ENCODE measurements at places on chromosomes 13 and 19.

GRCh38 chr19:18710996-18711751 is 27.7 kb downstream of the CRTC1 start:
- DNase-seq = peak; percentile 70

DNA sequence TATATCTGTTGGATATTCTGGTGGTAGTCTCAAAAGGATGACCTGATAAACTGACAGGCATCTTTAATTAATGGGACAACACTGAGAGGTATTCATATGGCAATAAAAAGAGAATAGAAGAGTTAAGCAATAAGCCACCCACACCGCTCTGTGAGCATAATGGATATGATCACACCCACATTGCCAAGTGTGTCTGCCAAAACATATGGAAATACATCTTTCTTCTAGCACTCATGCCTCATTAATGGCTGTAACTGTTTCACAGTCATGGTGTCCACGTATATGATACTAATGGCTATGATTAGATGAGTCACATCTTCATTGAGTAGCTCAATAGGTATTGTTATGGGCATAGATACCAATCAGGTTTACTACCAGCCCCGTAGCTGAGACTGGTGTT is 13.1 kb downstream of the IGFL3 start:
- DNase-seq = no peak

DNA sequence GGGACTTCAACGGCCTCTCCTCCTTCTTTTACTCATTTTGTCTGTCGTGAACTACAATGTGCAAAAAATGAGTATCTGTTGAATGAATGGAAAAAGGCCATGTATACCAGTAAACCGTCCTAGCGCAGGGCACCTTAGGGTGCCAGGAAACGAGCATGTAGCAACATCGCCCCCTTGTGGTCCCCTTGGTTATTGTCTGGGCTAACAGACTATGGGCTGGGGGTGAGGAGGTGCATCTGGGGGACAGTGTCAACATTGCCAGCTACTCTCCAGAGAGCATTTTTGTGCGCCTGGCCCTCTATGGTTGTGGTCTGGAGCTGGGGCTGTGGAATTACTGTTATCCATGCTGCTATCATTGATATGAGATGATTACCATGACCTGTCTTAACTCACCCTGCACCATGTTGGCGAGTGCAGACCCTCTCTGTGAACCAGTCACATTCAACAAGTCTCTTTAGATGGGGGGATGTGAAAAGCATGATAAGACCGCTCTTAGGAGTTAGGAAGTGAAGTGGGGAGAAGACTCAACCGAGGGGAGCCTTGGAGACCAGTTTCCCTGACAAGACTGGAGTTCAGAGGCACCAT is 22.8 kb upstream of the SIGLEC11 start:
- peak; percentile 89 for DNase-seq

DNA sequence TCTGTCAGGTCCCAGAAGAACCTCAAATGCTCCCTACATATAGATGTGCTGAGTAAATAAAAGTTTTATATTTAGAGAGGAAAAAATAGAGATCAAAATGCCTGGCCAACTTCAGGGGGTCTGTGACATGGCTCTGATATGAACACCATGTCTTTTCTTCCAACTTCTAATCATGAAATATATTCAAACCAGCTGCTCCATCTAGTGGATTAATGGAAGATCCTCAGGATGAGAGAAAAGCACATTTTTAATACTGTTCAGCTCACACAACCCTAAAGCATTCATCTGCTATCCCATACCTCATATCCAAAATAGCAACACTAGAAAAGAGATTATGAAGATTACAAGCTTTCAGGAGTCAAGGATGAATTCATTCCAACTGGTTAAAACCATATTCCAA is 56.0 kb upstream of the DOCK9 start:
- no peak for DNase-seq

GRCh38 chr13:49532593-49532992 is 36.8 kb downstream of the PHF11 start:
- no peak for DNase-seq

- DNase-seq = peak; percentile 75
Measured at GRCh38 chr19:35266520-35267352, 2.0 kb upstream of the USF2 start.

DNA sequence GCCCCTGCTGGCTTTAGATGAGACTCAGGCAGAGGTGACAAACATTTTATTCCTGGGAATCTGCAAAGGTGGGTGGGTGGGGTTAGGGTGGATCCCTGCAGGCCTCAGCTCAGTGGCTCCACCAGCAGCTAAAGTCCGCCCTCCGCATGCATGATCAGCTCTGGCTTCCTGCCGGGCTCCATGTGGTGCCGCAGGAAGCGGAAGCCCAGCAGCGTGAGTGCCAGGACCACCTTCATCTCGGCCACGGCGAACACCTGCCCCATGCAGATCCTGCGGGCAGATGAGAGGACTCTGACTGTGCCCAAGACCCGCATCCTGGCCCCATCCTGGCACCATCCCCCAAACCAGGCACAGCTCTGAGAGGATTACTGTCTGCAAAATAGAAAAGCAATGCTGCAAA is 26.3 kb downstream of the CYP4F2 start:
- DNase-seq = no peak

- peak; percentile 27 for DNase-seq
Measured at GRCh38 chr19:343941-344624, 513 bp downstream of the MIER2 start.

GRCh38 chr13:37290716-37291505 is 185.4 kb upstream of the CSNK1A1L start:
- no peak for DNase-seq

- no peak for DNase-seq
Measured at GRCh38 chr13:46122304-46122703, 17.5 kb upstream of the CPB2 start.

DNA sequence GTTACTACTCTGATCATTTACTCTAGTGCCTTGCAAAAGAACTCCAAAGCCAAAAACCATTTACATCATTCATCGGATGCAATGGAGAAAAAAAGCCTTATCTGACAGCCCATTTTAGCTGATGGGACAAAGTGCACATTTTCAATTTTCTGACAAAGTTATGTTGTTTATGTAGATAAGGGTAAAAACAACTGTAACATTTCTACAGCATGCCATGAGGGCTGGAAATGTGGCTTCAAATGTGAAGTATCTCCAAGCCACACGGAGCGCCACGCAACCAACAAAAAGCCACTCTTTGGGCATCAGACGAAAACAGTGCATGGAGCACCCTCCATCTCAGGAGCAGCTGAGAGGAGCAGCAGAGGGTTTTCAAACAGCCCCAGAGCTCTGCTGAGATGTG is 364.6 kb upstream of the ZNF507 start:
- DNase-seq = no peak

DNA sequence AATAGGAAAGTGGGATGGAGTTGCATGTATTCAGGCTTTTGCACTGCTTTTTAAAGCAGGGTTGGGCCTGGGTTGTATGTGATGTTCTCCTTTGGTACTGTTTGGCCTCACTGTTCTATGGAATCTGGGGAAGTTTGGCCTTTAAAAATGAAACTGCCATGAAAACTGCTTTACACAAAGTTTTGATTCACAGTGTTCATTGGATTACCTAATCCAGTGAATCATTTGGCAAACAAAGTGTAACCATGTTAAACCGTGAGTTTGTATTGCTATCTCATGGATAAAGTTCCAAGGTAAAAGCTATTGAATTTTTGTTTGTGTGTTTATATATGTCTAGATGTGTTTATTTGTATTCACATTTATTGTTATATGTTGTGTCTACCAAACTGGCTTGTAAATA is 1658.6 kb downstream of the OLFM4 start:
- DNase-seq = no peak

DNA sequence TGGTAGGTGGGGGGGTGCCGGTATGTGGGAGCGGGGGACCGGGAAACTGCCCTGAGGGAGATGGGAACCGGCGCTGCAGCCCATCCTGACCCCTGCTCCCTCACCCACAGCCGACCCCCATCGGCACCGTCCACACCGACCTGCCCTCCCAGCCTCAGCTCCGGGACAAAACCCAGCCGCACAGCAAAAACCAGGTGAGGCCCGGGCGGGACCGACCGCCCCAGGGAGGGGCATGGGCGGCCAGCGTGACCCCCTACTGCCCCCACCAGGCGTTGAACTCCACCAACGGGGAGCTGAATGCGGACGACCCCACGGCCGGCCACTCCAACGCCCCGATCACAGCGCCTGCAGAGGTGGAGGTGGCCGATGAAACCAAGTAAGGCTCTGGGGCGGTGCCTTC is 35.9 kb downstream of the BTBD2 start:
- DNase-seq = no peak

DNA sequence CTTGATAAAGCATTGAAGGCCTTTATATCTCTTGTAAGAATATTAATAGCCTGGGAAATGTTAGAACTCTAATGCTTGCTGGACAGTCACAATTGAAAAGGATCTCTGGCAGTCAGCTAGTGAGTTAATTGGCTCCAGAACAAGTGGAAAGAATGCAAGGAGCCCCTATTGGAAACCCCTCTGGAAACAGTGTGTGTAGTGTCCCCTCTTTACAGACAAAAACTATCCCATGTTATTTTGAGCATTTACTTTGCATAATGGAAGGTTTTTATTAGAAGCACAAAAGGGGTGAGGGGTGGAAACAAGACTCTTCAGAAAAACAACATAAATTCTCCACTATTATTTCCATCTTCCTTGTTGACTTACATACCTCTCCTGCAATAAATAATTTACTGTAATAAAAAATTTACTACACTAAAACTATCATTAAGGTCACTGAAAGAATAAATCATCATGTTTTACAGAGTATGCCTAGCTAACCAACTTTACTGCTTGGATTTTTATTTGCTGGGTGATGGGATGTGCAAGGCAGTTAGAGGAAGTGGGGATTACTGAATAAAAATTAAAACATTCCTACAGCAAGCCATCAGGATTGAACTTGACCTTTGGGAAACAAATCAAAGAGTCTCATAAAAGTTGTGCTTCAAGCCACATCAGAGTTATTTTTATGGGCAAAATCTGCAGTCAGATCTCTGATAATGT is 610.4 kb downstream of the TBC1D4 start:
- no peak for DNase-seq

DNA sequence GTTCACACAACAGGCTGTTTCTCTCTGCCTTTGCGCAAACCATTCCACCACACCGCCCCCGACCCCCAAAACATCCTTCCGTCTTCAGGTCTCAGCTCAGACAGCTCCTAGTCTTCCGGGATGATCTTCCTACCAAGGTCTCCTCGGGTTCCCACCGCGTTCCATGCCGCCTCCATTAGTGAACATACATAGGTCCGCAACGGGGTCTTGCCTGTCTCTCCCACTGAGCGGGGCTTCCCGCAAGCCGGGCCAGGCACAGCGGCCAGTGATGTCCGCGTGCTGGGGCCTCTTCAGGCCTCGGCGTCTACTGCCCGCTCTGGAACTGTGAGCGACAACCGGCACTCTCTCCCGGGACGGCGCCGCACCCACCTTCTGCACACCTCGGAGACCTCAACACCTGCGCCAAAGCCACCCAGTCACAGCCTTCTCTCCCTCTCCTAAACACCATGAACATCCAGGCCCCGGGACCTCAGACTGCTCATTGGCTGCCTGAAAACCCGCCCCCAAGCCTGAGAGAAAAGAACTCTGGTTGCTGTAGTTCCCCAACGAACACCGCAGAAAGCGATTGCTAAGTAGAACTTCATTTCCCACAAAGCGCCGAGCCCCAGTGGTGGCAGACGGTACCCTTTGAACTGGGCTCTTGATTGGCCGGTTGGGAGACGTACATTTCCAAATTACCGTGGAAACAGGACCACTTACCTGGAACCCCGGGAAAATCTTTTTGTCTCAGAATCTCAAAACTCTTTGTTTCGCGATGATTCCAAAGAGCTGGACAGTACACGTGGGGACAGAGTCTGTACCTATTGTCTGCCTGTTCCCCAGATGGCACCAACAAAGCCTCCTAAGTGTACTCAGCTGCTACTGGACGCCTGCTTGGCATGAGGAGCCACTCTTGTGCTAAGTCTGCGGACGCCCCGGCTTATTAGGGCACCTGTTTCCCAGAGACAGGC is 9.5 kb downstream of the DYRK1B start:
- peak; percentile 94 for DNase-seq

Measured in adrenal gland (tissue), 19 donors.